ENCODE measurements at places on chromosomes 6 and 20.

DNA sequence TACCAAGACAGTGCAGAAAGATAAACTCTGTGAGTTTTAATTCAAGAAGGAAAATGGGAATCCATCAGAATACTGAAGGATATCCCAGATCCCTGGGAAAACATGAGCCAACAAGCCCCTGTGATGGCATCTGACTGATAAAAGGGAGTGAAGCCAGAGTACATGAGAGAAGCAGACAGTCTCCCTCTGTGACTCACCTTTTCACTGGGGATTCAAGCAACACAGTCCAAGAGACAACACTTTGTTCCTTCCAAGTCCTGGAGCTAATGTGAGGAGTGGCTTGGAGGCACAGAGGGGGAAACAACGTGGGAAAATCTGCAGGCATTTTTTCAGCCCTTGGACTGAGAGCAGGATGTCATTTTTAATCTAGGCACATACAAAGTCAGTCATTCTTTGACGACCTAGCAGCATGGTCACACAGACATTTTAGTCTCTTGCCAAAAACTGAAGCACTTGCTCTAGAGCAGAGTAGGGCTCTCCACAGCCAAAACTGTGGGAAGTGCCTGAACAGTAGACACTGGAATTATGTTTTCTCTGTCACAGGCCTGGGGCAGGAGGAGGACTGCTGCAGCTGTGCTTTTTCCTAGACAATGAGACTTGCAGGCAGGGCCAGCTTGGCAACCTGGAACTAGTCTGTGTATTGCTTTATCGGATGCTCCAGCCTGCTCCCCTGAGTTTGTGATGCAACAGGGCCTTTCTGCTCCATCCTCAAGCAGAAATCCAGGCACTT lies 465.0 kb upstream of the GJE1 start:
- no peak for DNase-seq

DNA sequence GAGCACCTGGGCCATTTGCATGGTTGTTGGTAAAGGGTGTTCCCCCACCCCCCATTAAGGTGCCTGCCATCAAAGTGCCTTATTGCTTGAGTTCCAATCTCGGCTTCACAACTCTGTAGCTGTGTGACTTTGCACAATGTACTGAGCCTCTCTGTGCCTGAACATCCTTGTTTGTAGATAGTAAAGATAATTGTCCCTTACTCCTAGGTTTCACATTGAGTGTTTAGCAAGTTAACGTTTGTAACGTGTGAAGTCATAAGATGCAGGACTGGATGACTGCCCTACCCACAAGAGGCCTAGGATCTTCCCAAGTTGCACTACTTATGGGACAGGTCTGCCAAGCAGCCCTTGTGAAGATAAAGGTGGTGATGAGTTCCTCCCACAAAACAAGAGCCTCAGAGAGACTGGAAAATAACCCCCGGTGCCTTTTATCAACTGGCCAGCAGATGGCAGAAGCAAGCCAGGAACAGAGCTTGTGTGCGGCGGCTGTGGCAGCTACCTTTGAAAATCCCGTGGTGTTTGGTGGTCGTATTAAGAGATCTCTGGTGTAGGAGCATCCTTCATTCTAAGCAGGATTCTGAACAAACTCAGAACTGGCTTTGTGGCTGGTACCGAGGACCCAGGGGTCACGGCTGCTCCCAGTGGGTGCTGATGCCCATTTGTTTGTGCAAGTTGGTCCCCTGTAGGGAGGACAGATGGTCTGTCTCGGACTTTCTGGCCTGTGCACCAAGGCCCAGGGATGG lies 99.1 kb downstream of the CDH26 start:
- peak; percentile 43 for DNase-seq

DNA sequence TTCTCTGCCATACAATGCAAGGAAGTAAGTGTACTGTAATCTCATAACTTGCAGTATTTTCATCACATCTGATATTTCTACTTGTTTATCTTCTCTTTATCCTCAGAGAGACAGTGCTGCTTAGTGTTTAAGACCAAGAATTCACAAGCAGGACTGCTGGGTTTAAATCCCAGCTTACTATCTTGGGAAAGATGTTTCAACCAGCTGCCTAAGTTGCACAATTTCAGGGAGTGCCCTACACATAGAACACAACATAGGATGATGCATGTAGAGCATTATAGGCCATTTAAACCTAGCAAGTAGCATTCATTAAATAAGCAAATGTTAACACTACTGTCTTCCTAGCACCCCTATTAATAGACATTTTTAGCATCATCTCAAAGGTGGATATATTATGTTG lies 205.2 kb upstream of the CEP162 start:
- no peak for DNase-seq

- DNase-seq: no peak
Observed at GRCh38 chr20:13913131-13913530, 77.3 kb downstream of the SEL1L2 start.

DNA sequence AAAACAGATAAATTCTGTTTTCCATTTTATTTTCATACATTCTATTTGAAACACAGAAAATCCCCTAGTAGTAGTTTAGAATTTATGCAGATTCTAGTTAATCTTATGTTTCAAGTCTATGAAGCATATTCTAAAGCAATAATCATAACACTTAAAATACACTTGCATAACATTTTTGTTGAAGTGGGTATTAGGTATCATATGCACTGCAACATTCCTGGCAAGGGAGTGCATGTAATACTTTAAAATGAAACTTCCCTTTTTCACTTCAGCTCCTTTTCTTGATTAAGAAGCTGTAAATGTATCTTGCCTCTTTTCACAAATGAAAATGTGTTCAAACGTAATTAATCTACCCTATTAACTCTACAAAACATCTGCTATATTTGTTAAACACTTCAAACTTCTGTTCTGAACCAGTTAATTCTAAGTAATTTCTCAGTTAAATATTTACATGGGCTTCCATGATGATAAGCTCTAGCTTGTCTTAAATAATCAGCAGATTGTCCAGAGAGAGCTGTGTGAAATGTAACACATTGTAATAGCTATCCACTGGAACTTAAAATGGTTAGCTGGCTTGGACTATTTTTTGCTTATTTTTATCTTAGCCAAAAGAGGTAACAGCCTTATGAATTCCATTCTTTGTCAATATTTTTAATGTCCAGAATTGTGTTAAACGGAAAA lies 192.8 kb downstream of the COL19A1 start:
- no peak for DNase-seq

- no peak for DNase-seq
Observed at GRCh38 chr6:125802943-125803377, 12.2 kb downstream of the NCOA7 start.
